ENCODE measurements at places on chromosomes 13 and 19. TPM values are rescaled to one million over a fixed set of nuclear protein-coding genes. Genes with fewer than 3 reads are reported as not detected.

The ZNF626 gene
- total RNA-seq: 20.1 TPM

The PTH2 gene
- not detected for total RNA-seq

The GRIN3B gene
- not detected for total RNA-seq

The CERS1 gene
- total RNA-seq: 0.36 TPM

The NTN5 gene
- total RNA-seq: 1.2 TPM

The WDFY2 gene
- total RNA-seq: 10.3 TPM

The ZNF296 gene
- total RNA-seq: 0.41 TPM

The MBD3L3 gene
- total RNA-seq: not detected

The MAMSTR gene
- 1.8 TPM for total RNA-seq

The RDH8 gene
- total RNA-seq: not detected

The CGB2 gene
- not detected for total RNA-seq

The MYO1F gene
- 7.4 TPM for total RNA-seq

The SCN1B gene
- total RNA-seq: 10.0 TPM

The ACP5 gene
- total RNA-seq: 23.5 TPM

The NDUFS7 gene
- 156 TPM for total RNA-seq

The PPM1N gene
- 2.5 TPM for total RNA-seq

The ZNF761 gene
- 12.5 TPM for total RNA-seq

The ATP8A2 gene
- 2.2 TPM for total RNA-seq

The B3GNT8 gene
- total RNA-seq: 2.8 TPM

The CDX2 gene
- not detected for total RNA-seq

The UPF3A gene
- total RNA-seq: 34.6 TPM

The MYPOP gene
- 1.8 TPM for total RNA-seq

The PSG11 gene
- not detected for total RNA-seq

The CCDC8 gene
- total RNA-seq: 3.5 TPM

The CYP4F2 gene
- total RNA-seq: not detected

The EMC10 gene
- 48.5 TPM for total RNA-seq

The PGLYRP1 gene
- not detected for total RNA-seq

The ZNF729 gene
- not detected for total RNA-seq
